ENCODE measurements at places on chromosomes 4 and X.
A peak's percentile ranks its signal among the peaks of the same experiment; 100 is the strongest.

DNA sequence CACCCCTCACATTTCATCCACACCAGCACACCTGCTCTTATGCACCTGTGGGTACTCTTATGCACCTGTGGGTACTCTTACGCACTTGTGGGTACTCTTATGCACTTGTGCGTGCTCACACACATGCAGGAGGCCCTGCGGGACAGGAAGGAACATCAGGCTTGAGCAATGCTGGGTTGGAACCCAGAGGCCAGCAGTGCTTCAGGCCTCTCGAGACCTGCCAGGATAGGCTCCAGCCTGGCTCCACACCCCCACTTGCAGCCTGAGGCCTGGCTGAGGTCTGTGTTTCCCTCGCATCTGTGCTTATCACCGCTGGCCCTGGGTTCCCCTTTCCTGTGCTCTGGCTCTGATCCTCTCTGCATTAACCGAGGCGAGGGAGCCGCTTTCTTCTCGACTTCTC lies 34.7 kb downstream of the SORCS2 start:
- no peak for DNase-seq

DNA sequence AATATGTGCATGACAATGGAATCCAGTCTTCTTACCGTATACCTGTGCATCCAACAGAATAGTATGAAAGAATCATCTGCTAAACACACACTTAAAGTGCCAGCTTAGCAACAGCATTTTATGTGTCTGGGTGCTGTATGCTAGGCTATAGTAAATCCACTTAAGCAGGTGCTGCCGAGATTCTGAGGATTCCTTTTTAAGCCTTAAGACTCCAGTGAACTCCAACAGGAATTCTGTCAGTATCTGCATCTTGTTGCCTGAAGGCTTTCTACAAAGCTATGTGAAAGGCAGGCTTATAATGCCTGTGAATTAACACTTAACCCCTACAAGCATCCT lies 1076.4 kb upstream of the PABPC4L start:
- DNase-seq, result no peak

DNA sequence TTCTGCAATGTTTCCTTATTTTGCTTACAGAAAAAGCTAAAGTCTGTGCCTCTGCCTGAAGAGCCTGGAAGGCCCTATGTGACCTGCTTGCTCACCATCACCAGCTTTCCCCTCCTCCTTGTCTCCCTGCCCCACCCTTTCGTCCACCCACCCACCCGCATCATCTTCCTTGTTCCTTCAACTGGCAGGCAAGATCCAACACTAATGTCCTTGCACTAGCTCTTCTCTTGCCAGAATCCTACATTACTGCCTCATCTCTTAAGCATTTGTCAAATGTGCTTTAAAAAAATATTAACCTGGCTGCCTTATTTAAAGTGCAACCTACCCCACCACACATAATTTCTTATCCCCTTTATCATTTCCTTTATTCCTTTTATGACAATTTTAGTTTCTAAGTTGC lies 165.1 kb upstream of the PPP3CA start:
- no peak for DNase-seq

GRCh38 chr4:14783011-14783877 lies 219.0 kb upstream of the CPEB2 start:
- peak; percentile 27 for DNase-seq

DNA sequence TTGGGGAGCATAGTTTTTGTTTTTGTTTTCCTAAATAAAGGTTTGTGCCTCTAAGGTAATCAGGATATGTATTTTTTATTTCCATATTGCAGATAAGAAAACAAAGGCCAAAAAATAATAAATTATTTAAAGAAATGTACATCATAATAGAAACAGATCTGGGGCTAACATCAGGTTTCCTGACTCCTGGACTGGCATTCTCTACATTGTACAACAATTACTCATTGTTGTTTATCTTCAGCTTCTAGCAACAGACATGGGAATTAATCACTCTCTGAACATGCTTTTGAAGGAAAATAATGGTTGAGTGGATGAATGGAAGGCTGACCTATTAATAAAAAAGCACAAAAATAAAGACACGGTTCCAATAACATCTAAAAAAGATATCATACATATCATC lies 146.2 kb downstream of the KCNIP4 start:
- no peak for DNase-seq

DNA sequence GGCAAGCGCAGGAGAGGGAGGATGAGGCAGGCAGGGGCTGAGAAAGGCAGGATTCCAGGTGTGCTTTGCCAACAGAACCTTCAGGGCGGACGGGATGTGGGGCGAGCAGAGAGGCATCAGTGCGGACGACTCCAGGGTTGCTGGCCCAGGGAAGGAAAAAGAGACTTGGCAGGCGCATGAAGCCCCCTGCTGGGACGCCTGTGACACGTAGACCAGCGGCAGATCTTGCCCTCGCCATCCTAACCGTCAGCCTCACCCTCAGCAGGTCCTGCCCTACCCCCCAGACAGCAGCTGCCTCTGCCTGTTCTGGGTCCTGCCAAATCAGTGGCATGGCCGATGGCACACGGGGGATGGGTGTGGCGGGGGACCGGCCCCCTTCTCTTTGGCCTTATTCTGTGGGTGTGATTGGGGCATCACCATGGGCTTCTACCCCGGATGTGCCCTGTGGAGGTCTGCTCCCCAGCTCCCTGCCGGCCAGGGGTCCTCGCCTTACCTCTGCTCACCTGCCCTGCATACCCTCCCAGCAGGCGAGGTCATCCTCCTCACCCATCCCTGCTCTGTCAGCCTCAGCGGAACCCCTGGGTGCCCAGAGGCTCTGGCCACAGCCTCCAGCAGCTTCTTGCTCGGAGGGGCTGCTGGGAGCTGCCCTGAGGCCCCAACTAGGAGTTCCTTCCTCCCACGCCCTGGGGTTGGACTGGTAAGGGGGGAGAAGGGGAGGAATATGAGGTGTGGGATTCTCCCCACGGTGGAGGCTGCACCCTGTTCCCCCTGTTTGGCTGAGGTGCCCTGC lies 2.9 kb upstream of the SH3BP2 start:
- no peak for DNase-seq

- no peak for DNase-seq
These were observed 179.5 kb downstream of the HNRNPD start for GRCh38 chr4:82194329-82194728.

- DNase-seq, result no peak
These were observed 78.1 kb upstream of the FSTL5 start for GRCh38 chr4:162241857-162242256.

GRCh38 chrX:107505223-107505622 lies 55.8 kb downstream of the FRMPD3 start:
- DNase-seq, result no peak

GRCh38 chr4:164304861-164305260 lies 449.1 kb upstream of the SMIM31 start:
- DNase-seq, result no peak

DNA sequence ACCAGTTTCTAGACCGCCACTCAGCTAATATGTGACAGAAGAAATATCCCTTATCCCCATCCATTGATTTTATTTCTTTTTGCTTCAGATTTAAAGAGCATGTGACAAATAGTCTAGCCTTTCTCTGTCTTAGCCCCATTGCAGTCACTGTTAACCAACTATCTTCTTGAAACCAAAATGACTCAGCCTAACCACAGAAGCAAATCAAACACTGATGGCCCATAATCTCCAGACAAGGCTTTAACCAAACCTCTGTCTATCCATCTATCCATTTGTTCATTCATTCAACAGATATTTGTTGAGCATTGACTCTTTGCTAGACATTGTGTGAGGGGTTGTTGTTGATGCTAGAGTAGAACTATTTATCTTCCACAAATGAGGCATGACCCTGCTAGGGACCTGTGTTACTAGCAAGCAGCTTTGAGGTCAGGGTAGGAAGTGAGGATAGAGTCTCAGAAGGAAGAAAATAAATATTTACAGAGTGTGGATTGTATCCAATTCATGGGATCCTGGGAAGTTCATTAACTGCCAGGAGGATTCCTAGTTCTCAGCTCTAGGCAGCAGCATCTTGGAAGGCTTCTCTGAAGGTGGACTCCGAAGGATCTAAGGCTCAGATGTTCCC lies 22.5 kb downstream of the HNRNPH2 start:
- DNase-seq, result no peak

GRCh38 chrX:148940411-148940996 lies 440.1 kb downstream of the AFF2 start:
- DNase-seq, result no peak

DNA sequence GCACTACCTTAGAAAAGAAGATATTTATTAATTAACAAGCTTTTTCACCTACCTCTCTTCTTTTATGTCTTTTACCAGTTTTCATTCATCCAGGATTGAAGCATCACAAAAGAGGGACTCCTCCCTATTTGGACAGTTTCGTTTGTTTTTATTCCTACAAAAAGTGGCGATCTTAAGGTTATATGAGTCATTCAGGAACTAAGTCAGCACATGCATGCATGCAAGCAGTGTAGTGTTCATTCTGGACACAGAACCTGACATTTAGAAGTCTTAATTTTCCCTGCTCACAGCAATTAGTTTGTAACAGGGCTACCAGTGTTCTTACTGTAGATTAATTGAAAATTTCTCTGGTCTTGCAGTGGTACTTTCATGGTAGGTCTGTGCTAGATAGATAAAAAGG lies 47.9 kb upstream of the QRFPR start:
- DNase-seq, result no peak

DNA sequence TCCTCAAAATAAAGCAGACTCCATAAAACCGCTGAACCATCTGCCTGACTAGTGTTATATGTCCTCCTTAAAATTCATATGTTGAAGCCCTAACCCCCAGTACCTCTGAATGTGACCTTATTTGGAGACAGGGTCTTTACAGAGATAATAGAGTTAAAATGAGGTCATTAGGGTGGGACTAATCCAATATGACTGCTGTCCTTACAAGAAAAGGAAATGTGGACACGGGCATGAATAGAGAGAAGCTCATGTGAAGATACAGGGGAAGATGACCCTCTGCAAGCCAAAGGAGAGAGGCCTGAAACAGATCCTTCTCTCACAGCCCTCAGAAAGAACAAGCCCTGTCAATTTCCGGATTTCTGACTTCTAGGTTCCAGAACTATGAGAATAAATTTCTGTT lies 82.0 kb upstream of the KLHL13 start:
- no peak for DNase-seq

- DNase-seq, result no peak
These were observed 8.5 kb downstream of the NKX3-2 start for GRCh38 chr4:13535708-13536361.

DNA sequence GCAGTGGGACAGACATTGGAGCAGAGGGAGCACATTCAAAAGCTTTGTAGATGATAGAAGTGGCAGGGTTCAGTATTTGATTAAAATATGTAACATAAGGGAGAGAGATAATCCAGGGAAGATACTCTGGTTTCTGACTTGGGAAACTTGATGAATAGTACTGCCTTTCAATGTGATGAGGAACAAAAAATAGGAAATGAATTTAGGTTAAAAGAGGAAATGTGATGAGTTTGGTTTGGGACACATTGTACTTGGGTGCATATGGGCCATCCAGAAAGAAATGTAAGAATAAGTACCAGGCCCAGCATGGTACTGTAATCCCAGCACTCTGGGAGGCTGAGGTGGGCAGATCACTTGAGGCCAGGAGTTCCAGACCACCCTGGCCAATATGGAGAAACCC lies 20.9 kb upstream of the NDNF start:
- DNase-seq, result no peak

DNA sequence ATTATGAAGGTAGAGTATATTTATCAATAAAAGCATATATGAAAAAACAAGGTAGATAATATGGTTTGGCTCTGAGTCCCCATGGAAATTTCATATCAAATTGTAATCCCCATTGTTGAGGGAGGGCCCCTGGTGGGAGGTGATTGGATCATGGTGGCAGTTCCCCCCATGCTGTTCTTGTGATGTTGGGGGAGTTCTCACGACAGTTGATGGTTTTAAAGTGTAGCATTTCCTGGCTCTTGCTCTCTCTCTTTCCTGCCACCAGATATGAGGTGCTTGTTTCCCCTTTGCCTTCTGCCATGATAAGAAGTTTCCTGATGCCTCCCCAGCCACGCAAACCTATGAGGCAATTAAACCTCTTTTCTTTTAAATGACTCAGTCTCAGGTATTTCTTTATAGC lies 260.4 kb downstream of the PPARGC1A start:
- no peak for DNase-seq

- no peak for DNase-seq
These were observed 12.9 kb downstream of the PCDH18 start for GRCh38 chr4:137519406-137519805.
